Ureter (tissue), 1 donor: ENCODE measurements at places on chromosomes 2 and 18. TPM values are rescaled to one million over a fixed set of nuclear protein-coding genes. Genes with fewer than 3 reads are reported as not detected.

GRCh38 chr18:57738078-57738477, 65.0 kb downstream of the ATP8B1 start:
- DNase-seq, result no peak

DNA sequence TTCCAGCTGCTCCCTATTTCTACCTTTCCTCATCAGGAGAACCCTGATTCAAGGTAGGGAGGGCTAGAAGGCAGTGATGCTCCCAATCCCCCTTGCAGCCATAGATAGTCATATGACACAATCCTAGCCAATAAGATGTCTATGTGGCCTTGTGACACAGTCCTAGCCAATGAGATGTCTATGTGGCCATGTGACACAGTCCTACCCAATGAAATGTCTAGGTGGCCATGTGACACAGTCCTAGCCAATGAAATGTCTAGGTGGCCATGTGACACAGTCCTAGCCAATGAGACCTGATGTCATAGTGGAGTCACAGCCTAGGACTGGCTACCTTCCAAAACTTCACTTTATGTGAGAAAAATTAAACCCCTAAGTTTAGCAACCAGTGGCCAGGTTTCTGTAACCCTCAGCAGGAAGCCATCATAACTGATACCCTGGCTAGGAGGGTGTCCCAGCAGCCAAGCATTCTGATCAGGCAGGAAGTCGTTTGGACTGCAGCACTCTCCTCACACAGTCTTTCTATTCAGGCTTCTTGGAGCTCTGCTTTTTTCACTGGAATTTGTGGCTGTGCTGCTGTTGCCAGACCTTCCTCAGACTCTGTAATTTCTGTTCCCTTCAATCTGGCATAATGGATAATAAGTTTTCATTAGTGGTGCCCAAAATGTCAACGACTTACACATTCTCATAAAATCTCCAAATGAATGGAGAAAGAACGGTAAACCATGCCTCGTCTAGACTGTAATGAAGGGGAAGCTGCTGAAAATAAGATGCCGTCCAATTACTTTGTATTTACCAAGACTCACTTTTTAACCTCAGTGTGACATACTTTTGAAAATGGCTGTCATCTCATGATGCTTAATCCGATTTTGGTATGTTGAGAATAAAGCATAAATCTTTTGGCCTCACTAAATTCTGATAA, 165.0 kb upstream of the NCKAP5 start:
- DNase-seq, result no peak

DNA sequence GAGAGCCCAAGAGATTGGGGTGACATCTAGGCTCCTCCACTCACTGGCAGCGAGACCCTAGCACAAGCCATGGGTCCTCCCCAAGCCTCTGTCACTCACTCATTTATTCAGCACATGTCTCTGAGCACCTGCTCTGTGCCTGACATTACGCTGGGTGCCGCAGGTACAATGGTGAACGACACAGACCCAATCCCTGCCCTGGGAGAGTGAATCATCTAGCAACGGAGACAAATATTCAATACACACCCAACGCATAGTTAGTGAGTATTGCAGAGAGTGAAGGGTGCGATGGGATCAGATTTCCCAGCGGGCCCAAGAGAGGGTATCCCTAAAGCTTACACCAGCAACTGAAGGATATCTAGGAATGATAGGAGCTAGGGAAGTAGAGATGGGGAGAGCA, 45.5 kb downstream of the ZFP36L2 start:
- DNase-seq, result no peak

DNA sequence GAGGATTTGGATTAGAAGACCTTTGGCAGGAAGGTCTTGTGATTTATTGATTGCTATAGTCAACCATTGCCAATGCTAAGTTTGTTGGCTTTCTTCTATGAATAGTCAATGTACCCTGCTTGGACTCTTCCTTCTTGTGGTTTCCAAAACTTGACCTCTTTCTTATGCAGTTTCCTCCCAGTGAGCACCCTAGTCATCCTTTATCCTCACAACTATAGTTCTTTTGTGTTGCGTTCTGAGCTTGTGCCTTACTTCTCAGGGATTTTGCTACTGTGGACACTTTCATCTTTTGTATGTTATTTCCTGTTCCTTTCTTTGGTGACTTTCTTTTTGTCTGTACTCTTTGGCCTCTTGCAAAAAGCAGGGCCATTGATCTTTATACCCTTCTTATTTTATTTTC, 168.2 kb downstream of the LRRTM1 start:
- no peak for DNase-seq

Gene GKN2
- not detected for total RNA-seq

GRCh38 chr2:107132070-107132469, 246.1 kb upstream of the ST6GAL2 start:
- no peak for DNase-seq

DNA sequence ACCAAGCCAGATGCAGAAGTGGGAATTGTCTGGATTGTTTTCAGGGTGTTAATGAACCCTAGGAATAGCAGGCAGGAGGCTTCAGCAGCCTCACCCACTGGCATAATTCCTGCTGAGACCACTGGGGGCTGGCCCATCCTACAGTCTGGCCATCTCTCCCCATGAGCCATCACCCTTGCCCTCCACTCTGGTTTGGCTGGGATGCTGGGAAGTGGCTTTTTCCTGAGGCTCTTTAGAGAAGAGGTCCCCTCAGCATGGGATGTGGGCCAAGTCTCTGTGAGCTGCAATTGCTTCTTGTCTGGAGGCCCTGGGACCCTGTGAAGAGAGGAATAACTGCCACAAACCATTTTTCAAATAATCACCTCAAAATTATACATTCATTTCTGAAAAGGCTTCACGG, 4.0 kb downstream of the TCF7L1 start:
- no peak for DNase-seq

Gene FOXD4L1
- total RNA-seq, result 0.39 TPM
